ENCODE measurements at places on chromosomes 12 and 14.

GRCh38 chr12:2722806-2723205 lies 72.0 kb upstream of the FKBP4 start:
- no peak overlapping the region for H3K4me3 ChIP-seq
- H3K4me1 ChIP-seq: no peaks in the 10 kb centered on the region
- H3K36me3 ChIP-seq: no peaks in the 10 kb centered on the region
- peaks cover 4% of the 10 kb centered on the region for H3K27me3 ChIP-seq
- no peak overlapping the region for H3K27ac ChIP-seq

- no peak overlapping the region for H3K4me3 ChIP-seq
- DNase-seq: no peak
- H3K27me3 ChIP-seq: peaks cover 15% of the 10 kb centered on the region
- no peaks in the 10 kb centered on the region for H3K36me3 ChIP-seq
These were observed 84.6 kb upstream of the PTPRB start for GRCh38 chr12:70721656-70722357.

- peak overlapping the region; percentile 90 for H3K4me3 ChIP-seq
- peak; percentile 43 for DNase-seq
- no peaks in the 10 kb centered on the region for H3K27me3 ChIP-seq
- H3K27ac ChIP-seq: peak overlapping the region; percentile 81
These were observed 6.3 kb downstream of the EVL start for GRCh38 chr14:100071545-100071944.

GRCh38 chr12:105256011-105256410 lies 20.0 kb upstream of the APPL2 start:
- no peak overlapping the region for H3K27ac ChIP-seq
- no peaks in the 10 kb centered on the region for H3K36me3 ChIP-seq
- no peak overlapping the region for H3K4me3 ChIP-seq
- DNase-seq: no peak

DNA sequence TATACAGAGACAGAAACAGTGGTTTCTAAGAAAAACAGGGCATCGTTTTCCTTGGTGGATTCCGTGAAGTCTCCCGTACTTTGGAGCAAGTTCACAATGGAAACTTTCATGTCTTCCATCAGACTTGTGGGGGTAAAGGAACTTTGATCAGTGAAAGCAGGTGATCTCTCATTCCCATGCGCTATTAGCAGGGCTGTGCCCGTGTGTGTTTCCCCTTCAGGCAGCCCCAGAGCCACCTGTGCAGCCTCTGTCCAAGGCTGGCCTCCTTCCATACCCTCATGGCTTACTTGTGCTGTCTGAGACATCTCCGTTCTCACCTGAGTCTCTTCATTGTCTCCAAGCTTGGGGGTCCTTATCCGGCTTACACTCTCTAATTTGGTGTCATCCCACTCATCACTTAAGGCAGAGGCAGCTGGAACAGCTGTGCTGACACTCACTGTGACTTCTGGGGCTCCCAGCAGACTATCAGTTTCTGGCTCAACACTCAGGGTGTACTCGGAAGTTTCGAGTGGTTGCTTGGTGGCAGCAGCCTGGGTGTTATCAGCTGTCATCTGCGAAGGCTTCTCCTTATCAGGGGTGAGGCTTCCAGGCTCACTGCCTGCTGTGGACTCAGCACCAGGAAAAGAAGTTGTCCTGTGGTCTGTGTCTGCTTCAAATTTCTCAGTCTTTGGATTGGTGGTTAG lies 13.8 kb downstream of the ARMH4 start:
- peaks cover 19% of the 10 kb centered on the region for H3K27me3 ChIP-seq
- peak overlapping the region; percentile 1 for H3K27ac ChIP-seq
- no peaks in the 10 kb centered on the region for H3K36me3 ChIP-seq

- peak overlapping the region; percentile 64 for H3K27ac ChIP-seq
- no peaks in the 10 kb centered on the region for H3K27me3 ChIP-seq
- H3K4me3 ChIP-seq: peak overlapping the region; percentile 49
- peaks cover 70% of the 10 kb centered on the region for H3K4me1 ChIP-seq
- H3K36me3 ChIP-seq: peaks cover 56% of the 10 kb centered on the region
These were observed 4.5 kb downstream of the ORAI1 start for GRCh38 chr12:121630791-121631355.

GRCh38 chr14:48504921-48505320 lies 829.5 kb upstream of the MDGA2 start:
- no peaks in the 10 kb centered on the region for H3K4me1 ChIP-seq
- no peak for DNase-seq

DNA sequence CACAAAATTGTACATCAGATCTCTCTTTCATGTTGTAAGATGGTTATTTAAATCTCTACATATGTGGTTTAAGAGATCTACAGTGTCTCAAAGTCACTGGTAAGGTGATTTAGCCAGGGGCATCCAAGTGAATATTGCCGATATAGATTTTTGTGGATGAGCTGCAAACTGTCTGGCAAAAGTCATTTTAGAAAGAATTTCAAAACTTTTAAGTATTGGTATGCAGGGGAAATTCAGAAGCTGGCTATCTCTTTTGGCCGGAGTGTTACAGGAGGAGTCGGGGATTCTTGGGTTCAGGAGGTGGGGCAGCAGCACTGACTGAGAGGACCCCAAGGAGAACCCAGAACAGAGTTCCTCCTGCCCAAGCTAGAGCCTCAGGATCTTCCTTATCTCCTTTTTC lies 69.9 kb downstream of the PTHLH start:
- H3K27ac ChIP-seq: no peak overlapping the region
- H3K36me3 ChIP-seq: no peaks in the 10 kb centered on the region
- no peaks in the 10 kb centered on the region for H3K4me1 ChIP-seq
- no peaks in the 10 kb centered on the region for H3K27me3 ChIP-seq

DNA sequence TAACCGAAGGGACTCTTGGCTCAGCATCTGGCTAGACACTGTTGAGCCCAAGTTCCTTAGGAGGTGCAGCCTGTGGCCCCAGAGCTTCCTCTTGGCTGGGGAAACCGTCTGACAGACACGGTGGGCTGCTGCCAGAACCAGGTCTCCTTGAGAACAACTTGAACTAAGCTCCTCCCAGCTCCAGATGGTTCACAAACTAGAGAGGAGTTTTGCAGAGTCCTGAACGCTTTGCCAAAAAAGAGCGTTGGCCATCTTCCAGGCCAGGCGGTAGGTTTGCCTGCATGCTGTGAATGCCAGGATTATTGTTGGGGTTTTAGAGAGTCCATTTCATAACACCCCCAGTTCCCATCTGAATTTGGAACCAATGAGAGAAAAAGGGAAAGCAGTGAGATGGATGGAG lies 399.8 kb downstream of the RGS6 start:
- no peak overlapping the region for H3K27ac ChIP-seq
- H3K27me3 ChIP-seq: peaks cover 32% of the 10 kb centered on the region
- no peak overlapping the region for H3K4me3 ChIP-seq
- no peak for DNase-seq
- no peaks in the 10 kb centered on the region for H3K4me1 ChIP-seq

DNA sequence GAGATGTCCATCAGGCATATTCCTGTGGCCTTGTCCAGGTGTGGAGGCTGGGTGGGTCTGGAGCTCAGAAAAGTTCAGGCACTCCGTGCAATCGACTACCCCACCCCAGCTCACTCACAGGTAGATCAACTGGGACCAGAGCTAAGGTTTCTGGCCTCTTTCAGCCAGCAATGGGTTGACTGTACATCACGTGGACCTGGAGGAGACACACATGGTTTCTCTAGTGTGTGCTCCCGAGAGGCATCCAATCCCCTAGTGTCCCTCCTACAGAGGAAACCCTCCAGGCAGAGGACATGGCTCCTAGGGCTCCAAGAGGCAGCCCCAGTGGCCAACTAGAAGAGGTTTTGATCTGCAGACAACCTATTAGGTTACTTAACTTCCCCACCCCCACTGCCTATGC lies 119.5 kb upstream of the RGS6 start:
- no peak overlapping the region for H3K4me3 ChIP-seq
- no peak overlapping the region for H3K27ac ChIP-seq
- H3K36me3 ChIP-seq: no peaks in the 10 kb centered on the region
- peaks cover 19% of the 10 kb centered on the region for H3K27me3 ChIP-seq
- DNase-seq: no peak

DNA sequence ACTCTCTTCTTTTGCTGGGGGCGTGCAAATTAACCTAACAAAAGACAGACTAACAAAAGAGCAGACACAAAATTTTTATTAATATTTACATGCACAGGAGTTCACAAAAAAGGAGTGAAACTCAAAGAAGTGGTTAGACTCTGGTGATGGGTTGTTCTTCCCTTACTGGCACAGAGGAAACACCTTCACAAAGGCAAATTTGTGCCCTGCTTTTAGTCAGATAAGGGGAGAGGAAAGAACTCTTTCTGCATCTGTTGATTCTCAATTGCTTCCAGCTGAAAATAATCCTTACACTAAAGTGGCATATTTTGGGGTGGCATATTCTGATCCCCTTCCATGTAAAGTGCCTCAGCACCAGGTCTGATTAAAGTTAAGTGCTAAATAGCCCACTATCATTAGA lies 190.2 kb upstream of the AMIGO2 start:
- peaks cover 76% of the 10 kb centered on the region for H3K4me1 ChIP-seq
- no peak overlapping the region for H3K4me3 ChIP-seq
- no peaks in the 10 kb centered on the region for H3K27me3 ChIP-seq
- H3K27ac ChIP-seq: peak overlapping the region; percentile 53
- peaks cover 23% of the 10 kb centered on the region for H3K36me3 ChIP-seq
- no peak for DNase-seq

GRCh38 chr12:89947437-89948270 lies 239.0 kb upstream of the ATP2B1 start:
- H3K27ac ChIP-seq: no peak overlapping the region
- no peak for DNase-seq
- no peak overlapping the region for H3K4me3 ChIP-seq
- H3K36me3 ChIP-seq: no peaks in the 10 kb centered on the region
- no peaks in the 10 kb centered on the region for H3K27me3 ChIP-seq

- H3K27ac ChIP-seq: no peak overlapping the region
- peaks cover 30% of the 10 kb centered on the region for H3K4me1 ChIP-seq
- peaks cover 93% of the 10 kb centered on the region for H3K27me3 ChIP-seq
- H3K4me3 ChIP-seq: no peak overlapping the region
- DNase-seq: no peak
These were observed 343.4 kb downstream of the DPF3 start for GRCh38 chr14:72550513-72550912.

DNA sequence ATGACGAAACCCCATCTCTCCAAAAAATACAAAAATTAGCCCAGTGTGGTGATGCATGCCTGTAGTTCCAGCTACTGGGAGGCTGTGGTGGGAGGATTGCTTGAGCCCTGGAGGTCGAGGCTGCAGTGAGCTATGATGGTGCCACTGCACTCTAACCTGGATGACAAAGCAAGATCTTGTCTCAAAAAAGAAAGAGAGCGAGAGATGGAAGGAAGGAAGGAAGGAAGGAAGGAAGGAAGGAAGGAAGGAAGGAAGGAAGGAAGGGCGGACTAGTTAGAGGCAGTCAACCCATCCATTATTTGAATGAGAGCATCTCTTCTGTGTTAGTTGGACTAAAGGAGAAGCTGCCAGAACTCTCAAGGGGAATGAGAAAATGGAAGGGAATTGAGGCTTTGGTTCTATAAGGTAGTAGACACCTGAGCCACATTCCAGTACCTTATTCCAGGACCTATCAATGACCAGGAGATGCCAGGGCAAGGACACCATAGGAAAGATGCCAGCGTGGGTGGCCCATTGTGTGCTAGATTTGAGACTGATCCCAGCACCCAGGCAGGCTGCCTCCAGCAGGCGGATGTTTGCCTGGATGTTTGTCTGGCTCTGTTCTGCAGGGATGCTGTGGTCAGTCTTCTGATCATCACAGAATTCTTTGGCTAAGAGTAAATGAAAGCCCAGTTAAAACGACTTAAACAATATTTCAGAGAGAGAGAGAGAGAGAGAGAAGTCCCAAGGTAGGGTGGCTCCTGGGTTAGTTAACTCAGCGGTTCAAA lies 11.5 kb upstream of the P2RX7 start:
- peaks cover 5% of the 10 kb centered on the region for H3K36me3 ChIP-seq
- H3K4me3 ChIP-seq: no peak overlapping the region
- H3K27me3 ChIP-seq: peaks cover 57% of the 10 kb centered on the region
- H3K4me1 ChIP-seq: peaks cover 49% of the 10 kb centered on the region
- no peak for DNase-seq
- no peak overlapping the region for H3K27ac ChIP-seq

- H3K36me3 ChIP-seq: peaks cover 47% of the 10 kb centered on the region
- peak overlapping the region; percentile 96 for H3K4me3 ChIP-seq
- peaks cover 54% of the 10 kb centered on the region for H3K4me1 ChIP-seq
- H3K27me3 ChIP-seq: no peaks in the 10 kb centered on the region
These were observed 2.0 kb downstream of the RAP1B start for GRCh38 chr12:68612697-68613096.

DNA sequence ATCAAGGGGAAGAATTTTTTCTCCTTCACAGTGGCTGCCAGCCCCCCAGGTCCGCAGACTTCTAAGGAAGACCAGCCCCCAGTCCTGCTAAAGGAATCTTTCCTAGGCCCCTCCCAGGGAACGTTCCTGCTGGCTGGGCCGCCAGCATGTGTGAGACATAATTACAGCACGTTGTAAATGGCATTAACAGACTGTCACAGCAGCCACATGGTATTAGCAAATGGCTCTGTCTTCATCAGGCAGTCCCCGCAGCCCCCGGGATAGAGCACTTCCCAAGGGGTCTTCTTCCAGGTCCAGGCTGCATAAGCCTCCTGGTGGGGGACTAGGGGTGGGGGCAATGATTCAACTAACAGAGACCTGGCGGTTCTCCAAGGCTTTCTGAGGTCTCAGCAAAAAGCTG lies 34.9 kb upstream of the FAM222A start:
- peaks cover 55% of the 10 kb centered on the region for H3K27me3 ChIP-seq
- DNase-seq: no peak
- no peaks in the 10 kb centered on the region for H3K4me1 ChIP-seq
- no peaks in the 10 kb centered on the region for H3K36me3 ChIP-seq
- H3K4me3 ChIP-seq: no peak overlapping the region

DNA sequence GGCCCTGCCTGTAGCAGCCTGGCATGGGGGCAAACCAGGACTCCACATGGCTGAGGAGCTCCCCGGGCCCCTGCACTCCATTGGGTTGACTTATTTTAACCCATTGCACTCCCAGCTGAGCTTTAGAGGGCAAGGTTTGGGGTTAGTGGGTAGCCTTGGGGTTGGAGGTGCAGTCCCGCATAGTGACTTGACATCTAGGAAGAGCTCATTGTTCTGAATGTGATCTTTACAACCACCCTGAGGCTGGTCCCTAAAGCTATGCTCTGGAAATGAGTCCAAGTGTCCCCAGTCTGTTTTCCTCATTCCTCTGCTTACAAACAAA lies 36.4 kb downstream of the NFKBIA start:
- H3K4me1 ChIP-seq: peaks cover 30% of the 10 kb centered on the region
- H3K36me3 ChIP-seq: peaks cover 8% of the 10 kb centered on the region
- no peak overlapping the region for H3K4me3 ChIP-seq
- H3K27me3 ChIP-seq: peaks cover 2% of the 10 kb centered on the region
- DNase-seq: no peak
- peak overlapping the region; percentile 49 for H3K27ac ChIP-seq

GRCh38 chr12:34396861-34397590 lies 374.7 kb downstream of the ALG10 start:
- no peaks in the 10 kb centered on the region for H3K27me3 ChIP-seq
- no peak overlapping the region for H3K27ac ChIP-seq
- peaks cover 4% of the 10 kb centered on the region for H3K36me3 ChIP-seq
- peak; percentile 4 for DNase-seq

- no peak overlapping the region for H3K27ac ChIP-seq
- no peak overlapping the region for H3K4me3 ChIP-seq
These were observed 441.8 kb upstream of the TMPO start for GRCh38 chr12:98073610-98074009.
